Pulmonary artery endothelial cell (primary cell): ENCODE measurements at places on chromosomes 5 and 9. TPM values are rescaled to one million over a fixed set of nuclear protein-coding genes. Genes with fewer than 3 reads are reported as not detected.

GRM6 gene
- not detected in 2 replicates for total RNA-seq

MBLAC2 gene
- total RNA-seq, result 4.1 and 6.3 TPM in 2 replicates

SMIM33 gene
- total RNA-seq, result under 0.01 TPM in 1 of 2 replicates, not detected in the other

NMUR2 gene
- not detected in 2 replicates for total RNA-seq

LRRC19 gene
- not detected in 2 replicates for total RNA-seq

HEMGN gene
- not detected in 2 replicates for total RNA-seq

VCP gene
- 684 and 811 TPM in 2 replicates for total RNA-seq

ORM2 gene
- not detected in 2 replicates for total RNA-seq

PCDH1 gene
- 135 and 143 TPM in 2 replicates for total RNA-seq

PGM5 gene
- total RNA-seq, result 0.07 and 0.26 TPM in 2 replicates

PAEP gene
- total RNA-seq, result not detected in 2 replicates

PFN3 gene
- total RNA-seq, result not detected in 2 replicates

SIGMAR1 gene
- total RNA-seq, result 59.9 and 66.2 TPM in 2 replicates

FOXD4L5 gene
- 0.11 and 0.13 TPM in 2 replicates for total RNA-seq

FER gene
- total RNA-seq, result 17.0 and 29.5 TPM in 2 replicates

GADD45G gene
- total RNA-seq, result 0.33 and 0.46 TPM in 2 replicates

TPM2 gene
- total RNA-seq, result 119 and 221 TPM in 2 replicates

CCDC112 gene
- 6.4 and 6.6 TPM in 2 replicates for total RNA-seq

DMGDH gene
- total RNA-seq, result 0.20 and 0.25 TPM in 2 replicates

TAF11L8 gene
- not detected in 2 replicates for total RNA-seq

F12 gene
- total RNA-seq, result 1.1 and 1.5 TPM in 2 replicates

SPATA6L gene
- 1.5 and 2.5 TPM in 2 replicates for total RNA-seq

PCSK5 gene
- 8.9 and 11.5 TPM in 2 replicates for total RNA-seq

FAM221B gene
- not detected in 2 replicates for total RNA-seq

PSD2 gene
- total RNA-seq, result under 0.01 TPM in 1 of 2 replicates, not detected in the other

ENHO gene
- total RNA-seq, result 0.07 TPM in 1 of 2 replicates, not detected in the other

ISL1 gene
- not detected in 2 replicates for total RNA-seq

MEIKIN gene
- 0.07 TPM in 1 of 2 replicates, not detected in the other for total RNA-seq

SHROOM1 gene
- 4.6 and 5.3 TPM in 2 replicates for total RNA-seq

FANCC gene
- total RNA-seq, result 5.1 and 6.7 TPM in 2 replicates

SLC36A3 gene
- total RNA-seq, result not detected in 2 replicates

LRRTM2 gene
- 0.07 and 0.14 TPM in 2 replicates for total RNA-seq

SPIN1 gene
- total RNA-seq, result 48.5 and 55.6 TPM in 2 replicates

CDC25C gene
- total RNA-seq, result 6.0 and 15.5 TPM in 2 replicates

PCDHA11 gene
- total RNA-seq, result 0.04 and 0.07 TPM in 2 replicates

RAD50 gene
- total RNA-seq, result 13.1 and 22.9 TPM in 2 replicates

VAV2 gene
- 21.0 and 22.5 TPM in 2 replicates for total RNA-seq

NTNG2 gene
- 0.20 and 0.92 TPM in 2 replicates for total RNA-seq

C5orf63 gene
- total RNA-seq, result 1.3 and 1.7 TPM in 2 replicates

SLC2A6 gene
- total RNA-seq, result 36.0 and 42.3 TPM in 2 replicates

TRMO gene
- 12.8 and 13.8 TPM in 2 replicates for total RNA-seq

NEUROG1 gene
- total RNA-seq, result not detected in 2 replicates

LVRN gene
- total RNA-seq, result 0.13 and 0.18 TPM in 2 replicates

SQSTM1 gene
- total RNA-seq, result 447 and 758 TPM in 2 replicates

C9orf153 gene
- 0.07 and 0.14 TPM in 2 replicates for total RNA-seq
